ENCODE measurements at places on chromosomes 3 and 15. TPM values are rescaled to one million over a fixed set of nuclear protein-coding genes. Genes with fewer than 3 reads are reported as not detected.

Gene CYP1A2
- total RNA-seq: not detected

Gene EIF4G1
- 115 TPM for total RNA-seq

Gene RETNLB
- not detected for total RNA-seq

Gene OR5K2
- total RNA-seq: not detected

Gene ACP3
- total RNA-seq: 0.44 TPM

Gene HIGD2B
- total RNA-seq: not detected

Gene TMC3
- total RNA-seq: 0.04 TPM

Gene UROC1
- 0.04 TPM for total RNA-seq

Gene TMF1
- 26.7 TPM for total RNA-seq

Gene CFAP161
- 0.58 TPM for total RNA-seq

Gene C3orf22
- 0.04 TPM for total RNA-seq

Gene GRAMD1C
- 1.3 TPM for total RNA-seq

Gene EEF1AKMT4
- 1.6 TPM for total RNA-seq

Gene SLC22A13
- total RNA-seq: 0.22 TPM

Gene TGM5
- total RNA-seq: 0.13 TPM

Gene CHRM5
- not detected for total RNA-seq

Gene CHSY1
- 27.2 TPM for total RNA-seq

Gene IL5RA
- total RNA-seq: 0.04 TPM

Gene SCAANT1
- not detected for total RNA-seq

Gene ITPKA
- 0.35 TPM for total RNA-seq

Gene ACSBG1
- 0.22 TPM for total RNA-seq

Gene GOLGA6D
- 0.09 TPM for total RNA-seq

Gene ANKRD63
- 0.22 TPM for total RNA-seq

Gene DLEC1
- 0.22 TPM for total RNA-seq

Gene ECE2
- not detected for total RNA-seq

Gene TMEM40
- total RNA-seq: 6.4 TPM

Gene SLC12A8
- 1.5 TPM for total RNA-seq

Gene RARRES1
- total RNA-seq: 4.1 TPM

Gene ALPK3
- 35.9 TPM for total RNA-seq

Gene SLC2A2
- total RNA-seq: under 0.01 TPM

Gene PYGO1
- total RNA-seq: 15.6 TPM

Gene TMEM207
- not detected for total RNA-seq

Gene DNAH12
- total RNA-seq: 0.58 TPM

Gene LIPH
- 0.18 TPM for total RNA-seq
